ENCODE measurements at places on chromosomes 12 and 14. TPM values are rescaled to one million over a fixed set of nuclear protein-coding genes. Genes with fewer than 3 reads are reported as not detected.

GUCY2C gene
- not detected for polyA plus RNA-seq

GPR162 gene
- 6.0 TPM for polyA plus RNA-seq

DNA sequence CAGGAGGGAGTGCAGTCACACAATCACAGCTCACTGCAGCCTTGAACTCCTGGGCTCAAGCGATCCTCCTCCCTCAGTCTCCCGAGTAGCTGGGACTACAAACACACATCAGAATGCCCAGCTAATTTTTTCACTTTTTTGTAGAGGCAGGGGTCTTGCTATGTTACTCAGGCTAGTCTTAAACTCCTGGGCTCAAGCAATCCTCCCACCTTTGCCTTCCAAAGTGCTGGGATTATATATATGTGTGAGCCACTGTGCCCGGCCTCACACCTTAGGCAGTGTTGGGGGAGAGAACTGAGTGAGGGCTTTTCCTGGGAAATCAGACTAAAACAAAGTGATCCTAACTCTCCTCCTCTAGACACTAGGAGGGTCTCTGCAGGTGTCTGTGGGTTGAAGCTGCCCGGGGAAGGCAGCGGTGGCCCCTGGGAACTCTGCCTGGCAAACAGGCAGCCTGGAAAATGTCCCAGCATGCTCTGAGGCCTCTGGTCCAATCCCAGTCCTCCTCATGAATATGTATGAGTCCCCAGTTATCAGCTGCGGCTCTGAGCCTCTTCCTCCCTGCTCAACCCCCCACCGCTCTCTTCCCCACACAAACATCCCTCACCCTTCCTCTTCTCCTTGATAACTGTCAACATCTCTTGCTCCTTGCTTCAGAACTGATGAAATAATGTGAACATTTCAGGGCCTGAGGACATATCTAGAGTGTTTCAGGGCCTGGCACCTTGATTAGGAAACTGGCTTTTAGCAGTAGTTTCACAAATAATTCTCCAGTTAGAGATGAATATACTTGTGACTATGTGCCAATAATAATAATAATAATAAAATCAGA lies 7.9 kb upstream of the NAA25 start:
- DNase-seq, result peak; percentile 61

- DNase-seq, result no peak
These were observed 62.5 kb upstream of the PLEKHG3 start for GRCh38 chr14:64641760-64642159.

DNA sequence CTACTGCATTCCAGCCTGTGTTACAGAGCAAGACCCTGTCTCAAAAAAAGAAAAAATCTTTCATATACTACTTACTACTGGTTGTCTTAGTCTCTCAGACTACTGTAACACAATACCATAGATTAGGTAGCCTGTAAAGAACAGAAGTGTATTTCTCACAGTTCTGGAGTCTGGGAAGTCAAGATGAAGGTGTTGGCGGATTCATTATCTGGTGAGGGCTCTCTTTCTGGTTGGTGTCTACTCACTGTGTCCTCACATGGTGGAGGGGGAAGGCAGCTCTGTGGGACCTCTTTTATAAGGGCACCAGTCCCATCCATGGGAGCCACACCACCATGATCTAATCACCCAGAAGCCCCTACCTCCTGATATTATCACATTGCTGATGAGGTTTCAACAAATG lies 14.4 kb downstream of the WDR20 start:
- no peak for DNase-seq

COX8C gene
- not detected for polyA plus RNA-seq

GRCh38 chr12:21541773-21542172 lies 15.7 kb downstream of the SPX start:
- DNase-seq, result no peak

DNA sequence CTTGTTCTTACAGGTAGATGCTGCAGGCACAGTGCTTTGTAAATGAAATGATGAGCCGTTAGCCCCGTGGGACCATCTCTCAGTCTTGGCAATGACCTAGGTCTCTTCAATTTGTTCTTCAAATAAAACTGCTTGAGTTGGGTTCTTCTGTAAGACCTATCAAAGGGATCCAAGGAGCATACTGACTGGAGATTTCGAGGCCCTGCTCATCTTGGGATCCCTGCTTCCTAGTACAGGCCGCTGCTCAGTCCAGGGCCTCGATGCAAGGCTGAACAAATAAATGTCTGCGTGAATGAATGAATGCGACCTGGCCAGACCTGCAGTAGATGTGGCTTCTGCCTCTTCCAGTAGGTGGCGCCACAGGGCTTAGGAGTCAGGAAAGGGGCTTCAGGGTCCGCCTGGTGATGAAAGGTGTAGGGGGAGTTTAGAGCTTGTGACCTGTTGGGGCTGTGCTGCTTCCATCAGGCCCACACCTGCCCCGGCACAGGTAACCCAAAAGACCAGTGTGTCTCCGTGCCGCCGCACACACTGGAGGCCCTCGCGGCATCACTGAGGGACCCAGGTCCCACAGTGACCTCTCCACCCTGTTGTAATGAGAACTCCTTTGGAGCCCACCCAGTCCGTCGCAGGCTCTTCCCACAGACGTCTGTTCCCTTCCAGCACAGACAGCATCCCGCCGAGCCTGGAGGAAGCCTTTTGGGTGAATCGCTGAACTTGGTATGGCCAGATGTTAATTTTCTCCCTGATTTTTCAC lies 4.4 kb downstream of the CACNA1C start:
- DNase-seq, result peak; percentile 62

DNA sequence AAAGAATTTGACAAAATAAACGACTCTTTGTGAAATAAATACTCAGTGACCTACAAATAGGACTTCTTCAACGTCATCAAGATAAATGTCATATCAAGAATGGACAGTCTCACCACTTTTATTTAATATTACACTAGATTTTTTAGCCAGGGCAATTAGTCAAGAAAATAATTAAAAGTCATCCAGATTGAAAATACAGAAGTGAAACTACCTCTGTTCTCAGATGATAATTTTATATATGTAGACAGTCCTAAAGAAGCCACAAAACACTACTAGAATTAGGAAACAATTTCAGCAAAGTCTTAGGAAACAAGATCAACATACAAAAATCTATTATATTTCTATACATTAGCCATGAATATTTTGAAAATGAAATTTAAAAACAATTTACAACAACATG lies 689.6 kb upstream of the SEL1L start:
- DNase-seq, result no peak

DNA sequence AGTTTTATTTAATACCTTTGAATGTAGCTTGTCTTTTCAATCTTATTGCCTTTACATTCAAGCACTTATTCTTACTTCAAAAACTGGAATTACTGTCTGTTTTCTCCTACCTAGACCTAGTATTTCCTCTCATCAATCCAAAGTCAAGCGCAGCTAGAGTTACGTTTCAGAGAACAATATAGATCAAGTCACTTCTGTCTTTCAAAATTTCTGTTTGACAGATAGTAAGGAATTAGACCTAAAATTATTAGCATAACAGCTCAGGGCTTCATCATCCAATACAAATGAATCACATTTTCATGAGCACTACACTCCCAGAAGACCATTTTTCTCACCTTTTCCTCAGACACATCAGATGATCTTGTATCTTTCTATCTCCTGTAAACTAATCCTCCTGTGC lies 170.6 kb downstream of the CCDC59 start:
- no peak for DNase-seq

DNA sequence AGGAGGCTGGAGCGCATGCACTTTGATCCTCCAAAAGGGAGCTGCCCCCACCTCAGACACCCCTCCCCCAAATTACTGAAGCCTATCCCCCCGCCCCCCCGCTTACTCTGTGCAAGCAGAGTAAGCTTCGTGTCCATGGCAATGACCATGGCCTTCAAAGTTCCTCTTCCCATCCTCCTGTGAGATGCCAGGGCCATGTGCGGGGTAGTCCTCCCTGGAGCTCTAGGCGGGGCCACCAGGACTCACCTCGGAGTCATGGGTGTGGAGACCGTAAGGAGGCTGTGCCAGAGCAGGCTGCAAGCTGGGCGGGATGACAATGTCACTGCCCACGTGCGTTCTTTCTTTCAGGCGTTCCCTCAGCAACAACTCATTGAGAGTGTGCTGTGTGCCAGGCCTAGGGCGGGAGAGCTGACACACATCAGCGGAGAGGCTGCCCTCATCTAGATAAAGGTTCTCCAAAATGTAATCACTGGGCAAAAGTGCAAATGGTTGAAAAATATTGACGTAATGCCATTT lies 66.8 kb downstream of the C14orf132 start:
- DNase-seq, result no peak

DNA sequence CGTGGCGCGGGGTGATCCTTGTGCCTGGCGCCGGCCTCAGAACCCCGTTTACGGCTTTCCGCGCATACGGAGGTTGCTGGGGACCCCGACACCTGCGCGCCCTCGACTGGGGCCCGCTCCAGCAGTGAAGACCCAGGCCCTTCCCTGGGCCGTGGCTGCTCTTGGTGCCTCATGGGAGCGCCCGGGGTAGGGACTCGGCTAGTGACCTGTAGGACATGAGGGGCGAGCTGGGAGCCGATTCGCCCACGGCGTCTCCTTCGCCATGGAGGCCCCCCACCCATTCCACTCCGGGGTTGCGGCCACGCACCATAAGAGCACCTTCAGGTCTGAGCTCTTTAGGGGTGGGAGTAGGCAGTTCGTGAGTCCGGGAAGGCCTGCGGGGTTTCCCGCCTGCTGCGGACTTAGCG lies 14.2 kb upstream of the PAX9 start:
- DNase-seq, result no peak

DNA sequence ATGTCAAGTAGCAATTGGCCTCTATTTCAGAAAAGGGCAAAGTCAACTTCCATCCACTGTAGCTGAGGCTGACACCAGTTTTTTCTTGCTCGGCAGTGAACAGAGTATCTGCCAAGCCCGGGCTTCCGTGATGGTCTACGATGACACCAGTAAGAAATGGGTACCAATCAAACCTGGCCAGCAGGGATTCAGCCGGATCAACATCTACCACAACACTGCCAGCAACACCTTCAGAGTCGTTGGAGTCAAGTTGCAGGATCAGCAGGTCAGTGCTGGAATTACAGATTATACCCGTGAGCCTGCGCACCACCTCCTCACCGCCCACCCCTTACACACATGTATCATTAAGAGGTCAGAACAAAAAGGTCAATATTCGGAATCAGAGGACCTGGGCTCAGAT lies 19.4 kb downstream of the EVL start:
- DNase-seq, result no peak

GRCh38 chr12:20319366-20319765 lies 49.0 kb upstream of the PDE3A start:
- DNase-seq, result no peak

POTEG gene
- polyA plus RNA-seq, result not detected

PCED1B gene
- 2.6 TPM for polyA plus RNA-seq

- no peak for DNase-seq
These were observed 167.5 kb downstream of the NTF3 start for GRCh38 chr12:5599378-5599777.

DNA sequence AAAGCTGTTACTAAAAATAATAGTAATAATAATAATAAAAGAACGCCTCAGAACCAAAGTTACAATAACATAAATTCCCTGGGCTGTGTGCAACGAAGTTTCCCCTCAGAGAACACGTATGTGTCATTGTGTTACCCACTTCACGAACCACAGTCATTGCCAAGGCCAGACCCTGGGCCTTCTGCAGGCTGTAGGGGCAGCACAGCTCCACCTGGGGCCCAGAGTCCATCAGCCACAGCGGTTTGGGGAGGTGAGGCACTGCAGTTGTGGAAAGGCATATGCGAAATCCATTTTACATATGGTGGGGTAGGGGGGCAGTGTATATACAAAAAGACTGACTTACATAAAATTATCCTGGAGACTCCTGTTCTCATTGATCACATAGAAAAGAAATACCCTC lies 56.1 kb downstream of the ESR2 start:
- DNase-seq, result no peak

ANKS1B gene
- polyA plus RNA-seq, result not detected

DNA sequence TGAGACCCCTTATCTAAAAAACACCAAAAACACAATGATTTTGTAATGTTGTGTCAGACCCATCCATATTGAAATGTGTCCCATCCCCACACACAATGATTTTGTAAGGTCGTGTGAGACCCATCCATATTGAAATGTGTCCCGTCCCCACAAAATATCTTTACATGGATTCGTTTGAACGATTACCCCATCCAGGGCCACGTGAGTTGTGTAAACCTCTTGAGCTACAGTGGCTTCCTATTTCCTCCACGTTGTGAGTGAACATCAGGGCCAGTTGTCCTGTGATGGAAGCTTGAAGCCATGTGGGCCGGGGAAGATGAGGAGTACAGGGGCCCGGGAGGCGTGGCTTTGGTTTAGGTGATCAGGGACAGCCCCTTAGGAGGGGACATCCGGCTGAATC lies 27.0 kb upstream of the ULK1 start:
- DNase-seq, result no peak

- DNase-seq, result peak; percentile 76
These were observed 84.5 kb downstream of the CHGA start for GRCh38 chr14:93007225-93007997.

DNA sequence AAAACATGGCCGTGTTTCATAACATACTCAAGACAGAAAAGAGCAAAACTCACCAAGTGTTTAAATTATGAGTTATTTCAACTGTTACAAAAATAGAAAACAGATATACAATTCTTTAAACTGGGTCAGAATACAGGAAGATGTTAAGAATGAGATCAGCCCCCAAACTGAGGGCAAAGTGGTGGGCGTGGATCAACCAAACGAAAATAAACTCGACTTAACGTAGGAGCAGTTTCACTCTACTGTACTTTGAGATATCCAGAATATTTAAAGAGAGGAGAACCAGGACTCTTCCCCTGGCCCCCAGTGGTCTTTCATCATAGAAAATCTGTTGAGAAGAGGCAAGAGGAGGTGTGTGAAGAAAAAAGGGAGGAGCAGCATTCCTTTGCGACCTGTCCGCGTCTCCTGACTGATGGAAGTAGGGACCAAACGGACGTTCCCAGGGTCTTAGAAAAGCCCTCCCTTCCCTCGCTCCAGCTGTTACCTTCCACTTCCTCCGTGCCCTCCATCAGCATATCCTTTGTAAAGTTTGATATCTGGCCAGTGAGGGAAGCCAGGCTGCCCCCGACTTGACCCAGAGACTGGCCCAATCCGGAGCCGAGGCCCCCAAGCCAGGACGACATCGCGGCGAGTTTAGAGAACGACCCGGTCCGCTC lies 668 bp downstream of the TRIP11 start:
- peak; percentile 70 for DNase-seq

DNA sequence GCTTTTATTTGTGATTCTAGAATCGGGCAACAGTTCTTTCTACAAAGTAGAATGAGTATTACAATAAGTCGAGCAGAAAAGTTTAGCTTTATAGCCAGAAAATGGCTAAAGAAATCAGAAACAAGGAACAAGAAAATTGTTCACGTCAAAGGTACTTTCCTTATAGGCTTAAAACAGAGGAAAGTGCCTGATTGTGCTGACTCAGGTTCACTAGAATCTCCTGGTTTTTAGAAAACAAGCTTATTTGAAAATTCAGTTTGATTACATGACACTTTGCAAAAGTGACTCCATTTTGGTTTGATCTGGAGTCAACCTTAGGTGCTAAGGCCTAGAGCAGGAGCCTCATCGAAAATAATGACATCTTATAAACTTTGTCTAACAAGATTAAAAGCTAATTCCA lies 564.7 kb upstream of the FLRT2 start:
- DNase-seq, result no peak

DNA sequence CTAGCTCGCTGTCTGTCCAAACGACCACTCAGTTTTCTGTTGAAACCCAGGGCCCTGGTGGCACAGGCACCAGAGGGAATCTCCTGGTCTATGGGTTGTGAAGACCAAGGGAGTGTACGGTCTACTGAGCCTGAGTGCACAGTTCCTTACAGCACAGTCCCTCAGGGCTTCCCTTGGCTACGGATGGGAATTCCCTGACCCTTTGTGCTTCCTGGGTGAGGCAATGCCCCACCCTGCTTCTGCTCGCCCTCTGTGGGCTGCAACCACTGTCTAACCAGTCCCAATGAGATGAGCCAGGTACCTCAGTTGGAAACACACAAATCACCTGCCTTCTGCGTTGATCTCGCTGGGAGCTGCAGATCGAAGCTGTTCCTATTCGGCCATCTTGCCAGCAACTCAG lies 22.6 kb downstream of the GPHN start:
- no peak for DNase-seq

KLRK1 gene
- not detected for polyA plus RNA-seq
